ENCODE measurements at places on chromosomes 11 and 22.

- no peak for DNase-seq
Observed at GRCh38 chr11:1299621-1300020, 9.8 kb downstream of the TOLLIP start.

DNA sequence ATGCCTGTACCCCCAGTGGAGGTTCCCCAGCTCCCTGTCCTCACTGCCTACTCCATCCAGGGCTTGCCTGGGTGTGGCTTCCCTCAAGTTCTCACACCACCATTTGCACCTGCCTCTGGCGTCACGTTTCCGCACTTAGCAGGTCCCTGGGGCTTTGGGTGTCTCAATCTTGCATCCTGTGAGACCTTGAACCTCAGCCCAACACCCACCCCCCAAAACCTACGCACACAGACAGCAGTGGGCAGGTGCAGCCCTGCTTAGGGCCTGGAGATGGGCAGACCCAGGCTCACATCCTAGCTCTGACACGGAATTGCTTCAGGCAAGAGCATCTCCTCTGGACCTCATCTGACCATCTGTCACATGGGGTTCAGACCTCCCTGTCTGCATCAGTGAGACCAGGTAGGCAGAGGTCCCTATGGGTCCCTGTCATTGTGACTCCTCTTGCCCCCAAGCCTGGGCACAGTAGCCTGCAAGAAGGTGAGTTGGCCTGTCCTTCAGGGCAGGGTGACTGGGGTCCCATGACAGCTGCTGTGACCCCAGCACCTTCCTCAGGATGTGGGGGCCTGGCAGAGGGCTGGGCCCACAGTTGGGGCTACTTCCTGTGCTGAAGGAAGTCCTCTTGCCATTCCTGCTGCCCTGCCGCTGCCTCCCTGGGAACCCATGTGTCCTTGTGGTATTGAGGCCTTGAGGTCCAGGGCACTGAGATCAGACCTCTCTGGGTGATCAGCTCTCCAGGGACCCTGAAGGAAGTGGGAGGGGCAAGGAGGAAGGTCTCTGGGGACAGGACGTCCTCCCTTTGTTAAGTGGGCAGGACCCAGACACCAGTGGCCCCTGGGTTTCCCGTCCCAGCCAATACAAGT lies 2.0 kb downstream of the SIPA1 start:
- DNase-seq = peak; percentile 38

GRCh38 chr11:83676056-83676601 lies 390.0 kb upstream of the CCDC90B start:
- DNase-seq = no peak

GRCh38 chr22:45775569-45776312 lies 104.1 kb downstream of the ATXN10 start:
- DNase-seq = no peak

DNA sequence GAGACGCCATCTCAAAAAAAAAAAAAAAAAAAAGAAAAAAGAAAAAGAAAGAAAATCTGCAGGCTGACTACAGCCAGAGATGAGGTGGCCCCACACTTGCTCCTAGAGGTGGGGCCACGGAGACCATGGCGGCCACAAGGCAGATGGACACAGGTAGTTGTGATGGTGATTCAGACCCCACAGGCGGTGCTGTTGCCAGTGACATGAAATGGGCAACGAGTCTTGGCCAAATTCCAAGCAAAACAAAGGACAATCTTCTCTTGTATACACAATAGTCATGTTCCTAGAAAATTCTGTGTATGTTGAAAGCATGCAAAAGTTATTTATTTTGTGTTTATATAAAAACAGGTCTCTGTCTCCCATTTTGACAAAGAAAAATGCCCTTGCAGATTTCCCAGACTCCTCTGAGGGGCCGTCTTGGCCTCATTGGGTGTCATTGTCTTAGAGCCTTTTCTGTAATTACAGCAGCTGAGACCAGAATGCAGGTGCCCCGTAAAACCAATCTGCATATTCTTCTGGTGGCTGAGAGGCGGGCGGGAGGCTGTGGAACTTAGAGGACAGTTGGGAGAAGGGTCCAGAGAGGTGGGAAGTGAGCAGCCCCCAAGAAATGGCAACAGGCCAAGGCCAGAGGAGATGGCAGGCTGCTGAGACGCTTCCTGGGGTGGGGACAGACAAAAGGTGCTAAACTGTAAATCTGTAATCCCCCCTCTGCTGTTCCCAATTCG lies 22.5 kb upstream of the DAGLA start:
- no peak for DNase-seq

GRCh38 chr11:26330262-26330661 lies 1.7 kb upstream of the ANO3 start:
- no peak for DNase-seq

DNA sequence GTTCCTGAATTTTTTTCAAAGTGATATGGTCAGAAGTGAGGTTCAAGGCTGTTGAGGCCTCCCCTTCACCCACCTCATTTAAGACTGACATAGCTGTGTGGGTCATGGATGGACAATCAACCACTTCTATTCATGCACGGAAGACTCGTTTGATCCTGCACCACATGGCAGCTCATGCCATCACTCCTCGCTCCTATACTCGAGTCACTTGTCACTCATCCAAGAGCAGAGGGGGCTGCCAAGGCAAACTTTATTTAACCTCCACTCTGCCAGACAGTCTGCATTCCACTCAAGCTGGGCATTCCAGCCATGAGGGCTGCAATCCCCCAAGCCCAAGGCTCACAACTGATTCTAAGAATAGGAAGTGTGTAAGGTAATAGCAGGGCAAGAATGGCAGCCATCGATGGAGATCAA lies 34.1 kb downstream of the SNX19 start:
- no peak for DNase-seq

GRCh38 chr22:22085702-22086500 lies 103.3 kb upstream of the TOP3B start:
- no peak for DNase-seq

GRCh38 chr11:3006505-3007260 lies 14.6 kb upstream of the NAP1L4 start:
- no peak for DNase-seq

GRCh38 chr11:120801801-120802689 lies 221.9 kb upstream of the TBCEL start:
- DNase-seq = peak; percentile 33

- no peak for DNase-seq
Observed at GRCh38 chr11:10514202-10514601, 26.8 kb downstream of the RNF141 start.

DNA sequence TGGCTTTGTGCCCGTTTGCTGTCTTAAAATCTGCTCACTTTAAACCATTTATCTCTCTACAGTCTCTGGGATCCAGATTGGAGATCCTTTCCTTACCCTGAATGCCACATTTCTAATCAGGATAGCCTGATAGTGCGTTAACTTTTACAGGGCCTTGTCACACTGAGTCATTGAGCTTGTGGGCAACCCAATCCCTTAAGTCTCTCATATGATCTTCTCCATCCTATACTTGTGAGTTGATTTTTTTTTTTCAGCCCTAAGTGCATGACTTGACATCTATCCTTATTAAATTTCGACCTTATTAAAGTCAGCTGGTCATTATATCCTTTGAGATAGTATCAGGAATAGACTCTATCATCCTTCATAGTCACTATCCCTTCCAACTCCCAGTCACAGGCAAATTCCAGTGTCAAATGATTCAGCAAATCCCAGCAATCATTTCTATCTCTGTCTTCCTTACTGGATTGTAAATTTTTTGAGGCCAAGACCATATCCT lies 57.7 kb downstream of the TEAD1 start:
- no peak for DNase-seq

GRCh38 chr11:77075425-77075905 lies 8.7 kb downstream of the CAPN5 start:
- DNase-seq = no peak

- no peak for DNase-seq
Observed at GRCh38 chr11:115267238-115267781, 236.9 kb downstream of the CADM1 start.

- DNase-seq = no peak
Observed at GRCh38 chr11:37026741-37027140, 428.7 kb upstream of the RAG2 start.

GRCh38 chr22:30923168-30923900 lies 45.2 kb downstream of the MORC2 start:
- no peak for DNase-seq

DNA sequence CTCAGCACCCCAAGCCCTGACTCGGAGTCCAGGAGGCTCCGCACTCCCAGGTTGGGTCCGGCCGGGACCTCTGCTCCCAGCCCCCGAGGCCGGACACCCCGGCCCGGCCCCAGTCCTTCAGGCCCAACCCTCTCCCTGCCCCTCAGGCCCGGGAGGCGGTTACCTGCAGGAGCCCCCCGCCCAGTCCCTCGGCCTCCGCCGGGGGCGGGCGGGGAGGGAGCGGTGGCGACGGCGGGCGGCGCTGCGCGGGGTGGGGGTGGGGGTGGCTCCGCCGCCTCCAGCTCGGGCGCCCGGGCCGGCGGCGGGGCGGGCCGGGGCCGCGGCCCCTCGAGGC lies 310 bp downstream of the TCF20 start:
- no peak for DNase-seq

DNA sequence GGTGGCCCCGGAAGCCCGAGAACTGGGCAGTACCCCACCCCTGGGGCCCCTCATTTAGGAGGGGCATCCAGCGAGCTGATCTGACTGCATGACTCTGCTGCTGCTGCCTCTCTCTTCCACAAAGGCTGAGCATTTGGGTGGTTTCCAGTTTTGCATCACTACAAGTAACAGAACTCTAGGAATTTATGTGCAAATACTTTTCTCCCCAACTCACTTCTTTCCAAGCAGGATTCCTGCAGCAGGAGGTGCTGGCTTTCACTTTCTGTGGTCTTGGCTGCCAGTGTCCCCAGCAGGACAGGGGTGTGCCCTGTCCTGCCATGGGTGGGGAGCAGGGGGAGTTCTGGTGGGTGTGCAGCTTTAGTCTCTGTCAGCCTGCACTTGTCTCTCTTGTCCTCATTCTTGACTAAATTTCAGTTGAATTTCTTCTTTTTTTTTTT lies 21.2 kb downstream of the UPB1 start:
- DNase-seq = no peak

GRCh38 chr11:70901951-70902521 lies 350.3 kb downstream of the SHANK2 start:
- peak; percentile 9 for DNase-seq

DNA sequence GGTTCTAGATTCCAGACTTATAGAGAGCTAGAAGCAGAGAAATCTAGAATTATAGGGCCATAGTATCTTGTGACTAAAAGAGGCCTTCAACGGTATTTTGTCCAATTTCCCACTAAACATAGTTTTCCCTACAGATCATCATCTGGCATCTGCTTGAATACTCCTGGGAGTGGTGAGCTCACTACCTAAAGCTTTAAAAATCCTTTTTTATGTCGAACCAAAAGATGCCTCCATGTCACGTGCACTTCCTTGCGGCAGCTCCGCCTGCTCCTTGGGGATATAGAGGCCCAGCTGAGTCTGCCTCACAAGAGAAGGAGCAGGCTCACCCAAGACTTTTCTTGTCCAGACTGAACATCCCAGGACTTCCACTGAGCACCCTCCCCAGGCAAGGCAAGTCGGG lies 4.3 kb upstream of the MB start:
- no peak for DNase-seq

GRCh38 chr11:87002918-87003317 lies 34.8 kb upstream of the TMEM135 start:
- no peak for DNase-seq

GRCh38 chr22:43036282-43036829 lies 21.4 kb upstream of the PACSIN2 start:
- no peak for DNase-seq

- DNase-seq = no peak
Observed at GRCh38 chr11:70646272-70647049, 248.1 kb downstream of the CTTN start.

- DNase-seq = no peak
Observed at GRCh38 chr11:42972741-42973140, 339.1 kb upstream of the API5 start.

DNA sequence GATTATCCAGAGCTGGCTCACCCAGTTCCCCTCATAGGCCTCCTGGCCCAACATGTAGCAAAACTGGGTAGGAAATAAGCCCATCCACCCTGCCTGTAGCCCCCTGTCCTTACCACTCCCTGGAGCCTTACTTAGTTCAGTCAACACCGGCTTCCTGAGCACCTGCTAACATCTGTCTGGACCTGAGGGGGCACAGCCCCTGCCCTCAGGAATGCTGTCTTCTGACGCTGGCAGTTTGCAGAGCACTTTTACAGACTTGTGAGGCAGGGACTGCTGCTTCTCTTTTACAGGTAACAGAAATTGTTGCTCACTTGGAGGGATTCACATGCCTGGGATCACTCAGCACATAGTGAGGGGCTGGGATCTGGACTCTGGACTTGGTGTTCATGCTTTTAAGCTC lies 152.0 kb upstream of the TBCEL start:
- no peak for DNase-seq

DNA sequence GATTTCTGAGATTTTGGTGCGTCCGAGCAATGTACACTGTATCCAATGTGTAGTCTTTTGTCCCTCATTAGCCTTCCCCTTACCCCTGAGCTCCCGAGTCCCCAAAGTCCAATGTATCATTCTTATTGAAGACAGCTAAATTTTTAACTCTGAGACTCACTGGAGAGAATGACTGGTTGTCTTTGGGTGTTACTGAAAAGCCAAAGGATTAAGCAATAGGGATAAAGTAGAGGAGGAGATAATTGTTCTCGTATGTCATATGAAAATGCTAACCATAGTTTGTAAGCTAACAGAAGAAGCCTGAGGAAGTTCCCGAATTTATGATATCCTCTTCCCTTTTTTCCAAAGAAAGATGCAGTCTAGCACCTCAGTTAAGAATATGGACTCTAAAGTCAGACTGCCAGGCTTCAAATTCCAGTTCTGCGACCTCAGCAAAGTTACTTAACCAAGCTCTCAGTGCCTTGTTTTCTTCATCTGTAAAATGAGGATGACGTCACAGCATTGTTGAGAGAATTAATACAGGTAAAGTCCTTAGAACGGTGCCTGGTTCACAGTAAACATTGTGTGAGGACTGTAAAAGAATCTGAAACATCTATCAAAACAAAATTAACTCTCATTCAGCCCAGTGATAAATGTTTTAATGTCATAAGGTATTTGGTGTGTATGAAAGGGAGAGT lies 1.6 kb upstream of the MSANTD2 start:
- DNase-seq = no peak

DNA sequence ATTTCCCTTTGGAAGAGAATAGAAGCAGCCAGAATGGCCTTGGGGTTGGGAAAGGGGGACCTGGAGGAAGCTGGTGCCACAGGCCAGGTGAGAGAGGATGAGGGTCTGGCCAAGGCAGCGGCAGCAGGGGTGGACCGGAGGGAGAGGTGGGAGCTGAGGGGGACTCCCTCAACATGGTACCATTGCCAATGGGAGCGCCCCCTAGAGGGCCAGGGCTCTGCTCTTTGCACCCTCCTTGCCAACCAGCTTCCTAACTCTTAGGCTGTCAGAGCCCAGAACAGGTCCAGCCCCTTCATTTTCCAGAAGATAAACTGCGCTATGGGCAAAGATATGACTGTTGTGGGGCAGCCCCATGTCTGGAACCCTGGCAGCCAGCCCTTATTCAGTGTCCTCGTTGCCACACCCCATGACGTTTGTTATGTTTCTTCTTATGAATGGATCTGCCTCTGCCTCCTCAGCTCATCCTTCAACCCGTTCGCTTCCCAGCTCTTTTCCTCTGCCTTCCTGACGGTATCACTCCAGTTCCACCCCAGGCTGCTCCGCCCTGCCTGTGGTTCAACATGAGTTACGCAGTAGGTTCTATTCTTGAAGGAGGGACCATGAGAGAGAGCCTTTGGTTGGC lies 185.2 kb downstream of the GRIK4 start:
- DNase-seq = no peak

GRCh38 chr11:129546266-129546665 lies 170.6 kb downstream of the BARX2 start:
- no peak for DNase-seq
